ENCODE measurements at places on chromosomes 16 and 17.

DNA sequence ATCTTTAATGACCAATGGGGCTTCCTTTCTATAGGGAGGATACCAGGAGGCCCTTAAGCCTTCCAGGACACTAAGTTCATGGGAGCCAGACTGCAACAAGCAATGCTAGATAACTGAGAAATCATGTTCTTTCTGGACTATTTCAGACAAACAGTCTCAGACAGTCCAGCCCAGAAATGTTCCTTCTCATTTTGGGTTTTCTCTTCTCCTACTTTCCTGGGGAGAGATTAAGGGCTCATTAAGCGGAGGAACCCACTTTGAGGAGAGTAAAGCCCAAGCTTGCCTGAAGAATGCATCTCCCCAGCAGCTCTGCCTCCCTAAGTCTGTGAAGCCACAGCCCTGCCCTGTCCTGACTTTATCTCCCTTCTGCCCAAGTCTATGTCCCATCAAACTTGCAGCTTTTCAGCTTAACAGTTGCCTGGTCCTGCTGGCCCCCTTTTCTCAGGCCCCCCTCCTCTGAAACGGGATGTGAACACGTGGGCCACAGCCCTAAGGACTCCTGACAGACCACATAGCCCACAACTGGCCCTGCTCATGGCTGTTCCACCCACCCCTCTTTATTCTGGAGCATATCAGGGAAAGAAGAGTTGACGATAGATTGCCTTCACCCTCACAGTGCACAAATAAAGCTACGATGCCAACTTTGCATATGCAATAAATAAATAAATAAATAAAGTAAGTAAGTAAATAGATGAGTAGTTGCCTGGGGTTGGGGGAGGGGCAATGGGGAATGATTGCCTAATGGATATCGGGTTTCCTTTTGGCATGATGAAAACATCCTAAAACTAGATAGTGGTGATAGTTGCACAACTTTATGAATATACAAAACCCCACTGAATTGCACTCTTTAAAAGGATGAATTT is 111.0 kb downstream of the N4BP1 start:
- peaks cover 27% of the 10 kb centered on the region for H3K4me1 ChIP-seq
- no peaks in the 10 kb centered on the region for H3K36me3 ChIP-seq
- no peak overlapping the region for H3K27ac ChIP-seq
- peak; percentile 42 for DNase-seq
- 0 out of 2 replicates have a peak, but pooled peaks cover 3% of the 10 kb centered on the region for H3K27me3 ChIP-seq
- no peak overlapping the region for H3K4me3 ChIP-seq

DNA sequence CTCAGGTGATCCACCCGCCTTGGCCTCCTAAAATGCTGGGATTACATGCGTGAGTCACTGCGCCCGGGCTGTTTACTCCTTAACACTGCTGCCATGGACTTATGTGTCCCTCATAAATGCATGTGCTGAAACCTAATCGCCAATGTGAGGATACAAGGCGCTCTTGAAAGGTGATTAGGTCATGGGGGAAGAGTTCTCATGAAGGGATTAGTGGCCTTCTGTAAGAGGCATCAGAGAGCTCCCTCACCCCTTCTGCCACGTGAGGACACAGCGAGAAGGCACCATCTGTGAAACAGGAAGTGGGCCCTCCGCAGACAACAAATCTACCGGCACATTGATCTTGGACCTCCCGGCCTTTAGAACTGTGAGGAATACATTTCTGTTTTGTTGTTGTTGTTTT is 19.1 kb downstream of the ITPRIPL2 start:
- H3K4me3 ChIP-seq: no peak overlapping the region
- no peak for DNase-seq
- H3K27me3 ChIP-seq: no peaks in the 10 kb centered on the region
- peaks cover 53% of the 10 kb centered on the region for H3K4me1 ChIP-seq
- H3K27ac ChIP-seq: no peak overlapping the region
- no peaks in the 10 kb centered on the region for H3K36me3 ChIP-seq

GRCh38 chr17:14143688-14144087 is 74.4 kb downstream of the COX10 start:
- peaks cover 22% of the 10 kb centered on the region for H3K4me1 ChIP-seq
- no peaks in the 10 kb centered on the region for H3K27me3 ChIP-seq
- H3K36me3 ChIP-seq: peaks cover 12% of the 10 kb centered on the region

GRCh38 chr17:29326023-29326813 is 32.3 kb upstream of the NUFIP2 start:
- peaks cover 6% of the 10 kb centered on the region for H3K27me3 ChIP-seq
- DNase-seq: no peak
- H3K4me1 ChIP-seq: no peaks in the 10 kb centered on the region
- no peak overlapping the region for H3K27ac ChIP-seq
- no peaks in the 10 kb centered on the region for H3K36me3 ChIP-seq
- H3K4me3 ChIP-seq: no peak overlapping the region

DNA sequence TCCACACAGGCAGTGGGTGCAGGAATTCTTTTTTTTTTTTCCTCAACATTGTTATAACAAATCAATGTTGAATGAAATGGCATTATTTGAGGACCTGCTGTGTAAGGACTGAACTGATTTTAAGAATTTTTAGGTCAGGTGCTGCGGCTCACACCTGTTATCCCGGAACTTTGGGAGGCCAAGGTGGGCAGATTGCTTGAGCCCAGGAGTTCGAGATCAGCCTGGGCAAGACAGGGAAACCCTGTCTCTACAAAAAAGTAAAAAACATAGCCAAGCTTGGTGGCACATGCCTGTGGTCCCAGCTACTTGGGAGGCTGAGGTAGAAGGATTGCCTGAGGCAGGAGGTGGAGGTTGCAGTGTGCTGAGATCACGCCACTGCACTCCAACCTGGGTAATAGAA is 12.4 kb downstream of the MPRIP start:
- H3K27ac ChIP-seq: no peak overlapping the region
- no peak for DNase-seq

DNA sequence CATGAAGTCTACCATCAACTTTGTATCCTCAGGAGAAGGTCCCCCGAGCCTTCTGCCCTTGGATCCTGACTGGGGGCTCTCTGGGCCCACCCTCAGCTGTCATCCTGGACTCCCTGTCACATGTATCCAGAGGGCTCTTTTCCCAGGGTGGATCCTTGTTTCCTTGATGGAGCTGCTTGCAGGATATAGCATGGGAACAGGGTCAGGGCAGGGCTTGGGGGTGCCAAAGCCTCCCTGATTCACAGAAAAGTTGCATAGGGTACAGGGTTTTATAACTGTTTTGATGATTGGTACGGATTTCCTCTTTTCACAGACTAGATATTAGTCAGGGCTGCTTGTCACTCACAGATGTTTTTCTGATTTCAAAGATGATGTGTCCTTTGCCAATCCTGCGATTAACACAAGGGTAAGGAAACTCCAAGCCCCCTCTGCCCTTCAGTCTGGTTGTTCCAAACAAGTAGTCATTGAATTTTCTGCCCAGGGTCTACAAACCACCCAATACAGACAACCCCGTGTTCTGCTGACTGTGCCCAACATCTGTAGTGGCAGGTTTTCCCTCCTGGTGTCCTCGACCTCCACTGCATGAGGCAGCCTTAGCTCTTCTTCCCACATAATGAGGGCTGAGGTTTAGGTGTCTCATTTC is 20.6 kb upstream of the SLC35G3 start:
- H3K27me3 ChIP-seq: peaks cover 16% of the 10 kb centered on the region
- H3K4me1 ChIP-seq: no peaks in the 10 kb centered on the region
- H3K36me3 ChIP-seq: no peaks in the 10 kb centered on the region
- DNase-seq: no peak
- no peak overlapping the region for H3K4me3 ChIP-seq
- H3K27ac ChIP-seq: no peak overlapping the region

GRCh38 chr16:55555436-55555835 is 11.0 kb upstream of the CAPNS2 start:
- H3K4me3 ChIP-seq: no peak overlapping the region
- no peaks in the 10 kb centered on the region for H3K27me3 ChIP-seq
- peaks cover 31% of the 10 kb centered on the region for H3K36me3 ChIP-seq
- peaks cover 67% of the 10 kb centered on the region for H3K4me1 ChIP-seq
- peak overlapping the region; percentile 60 for H3K27ac ChIP-seq

- H3K4me3 ChIP-seq: no peak overlapping the region
- no peak overlapping the region for H3K27ac ChIP-seq
- DNase-seq: no peak
- H3K27me3 ChIP-seq: peaks cover 1% of the 10 kb centered on the region
- no peaks in the 10 kb centered on the region for H3K4me1 ChIP-seq
These were observed 10.4 kb upstream of the COTL1 start for GRCh38 chr16:84628226-84628731.

Data from HFFc6 (cell line).